Stimulated activated CD8-positive, alpha-beta memory T cell treated with anti-CD3 and anti-CD28 coated beads, Interleukin-4, amount 100 ng/mL, for 1 hour (primary cell): ENCODE measurements at places on chromosomes 11 and 22.
A peak's percentile ranks its signal among the peaks of the same experiment; 100 is the strongest.

DNA sequence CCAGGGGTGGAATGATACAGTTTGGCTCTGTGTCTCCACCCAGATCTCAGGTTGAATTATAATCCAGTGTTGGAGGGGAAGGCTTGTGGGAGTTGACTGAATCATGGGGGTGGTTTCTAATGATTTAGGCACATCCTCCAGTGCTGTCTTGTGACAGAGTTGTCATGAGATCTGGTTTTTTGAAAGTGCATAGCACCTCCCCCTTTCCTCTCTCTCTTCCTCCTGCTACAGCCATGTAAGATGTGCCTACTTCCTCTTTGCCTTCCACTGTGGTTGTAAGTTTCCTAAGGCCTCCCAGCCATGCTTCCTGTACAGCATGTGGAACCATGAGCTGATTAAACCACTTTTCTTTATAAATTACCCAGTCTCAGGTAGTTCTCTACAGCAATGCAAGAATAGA is 45.1 kb downstream of the THAP12 start:
- no peak for DNase-seq

DNA sequence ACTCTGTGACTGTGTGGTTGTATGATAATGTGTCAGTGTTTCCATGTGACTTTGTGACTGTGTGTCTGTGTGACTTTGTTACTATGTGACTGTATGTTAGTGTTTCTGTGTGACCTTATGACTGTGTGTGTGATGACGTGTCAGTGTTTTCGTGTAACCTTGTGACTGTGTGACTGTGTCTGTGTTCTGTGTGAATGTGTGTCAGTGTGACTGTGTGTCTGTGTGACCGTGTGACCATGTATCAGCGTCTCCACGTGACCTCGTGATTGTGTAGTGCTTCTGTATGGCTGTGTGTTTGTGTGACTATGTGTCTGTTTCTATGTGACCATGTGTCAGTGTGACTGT is 9.5 kb upstream of the PKNOX2 start:
- no peak for DNase-seq

GRCh38 chr11:91041626-91042025 is 818.8 kb upstream of the CHORDC1 start:
- no peak for DNase-seq

DNA sequence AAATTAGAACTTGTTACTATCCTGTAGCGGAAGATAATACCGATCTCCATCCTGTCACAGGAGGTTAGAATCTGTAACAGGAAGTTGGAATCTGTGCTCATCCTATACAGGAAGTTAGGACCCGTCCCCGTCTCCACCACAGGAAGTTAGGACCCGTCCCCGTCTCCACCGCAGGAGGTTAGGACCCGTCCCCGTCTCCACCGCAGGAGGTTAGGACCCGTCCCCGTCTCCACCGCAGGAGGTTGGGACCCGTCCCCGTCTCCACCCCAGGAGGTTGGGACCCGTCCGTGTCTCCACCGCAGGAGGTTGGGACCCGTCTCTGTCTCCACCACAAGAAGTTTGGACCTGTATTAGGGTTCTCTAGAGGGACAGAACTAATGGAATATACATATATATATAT is 52.2 kb downstream of the FBLN1 start:
- no peak for DNase-seq

- DNase-seq, result no peak
Measured at GRCh38 chr11:62315431-62315830, 16.6 kb upstream of the SCGB1D4 start.

GRCh38 chr11:121282886-121283502 is 9.6 kb upstream of the SC5D start:
- DNase-seq, result no peak

DNA sequence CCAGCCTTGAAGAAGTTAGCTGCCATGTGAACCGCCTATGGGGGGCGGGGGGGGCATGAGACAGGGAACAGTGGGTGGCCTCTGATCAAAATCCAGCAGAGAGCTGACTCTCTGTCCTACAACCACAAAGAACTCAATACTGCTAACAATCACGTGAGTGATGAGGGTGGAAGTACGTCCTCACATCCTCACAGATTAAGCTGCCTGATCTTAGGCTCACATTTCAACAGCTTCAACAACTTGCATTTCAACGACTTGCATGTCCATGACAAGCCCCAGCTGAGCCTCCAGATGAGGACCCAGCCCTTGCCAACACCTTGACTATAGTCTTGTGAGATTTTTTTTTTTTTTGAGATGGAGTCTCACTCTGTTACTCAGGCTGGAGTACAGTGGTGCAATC is 51.6 kb downstream of the CLMP start:
- DNase-seq, result no peak

DNA sequence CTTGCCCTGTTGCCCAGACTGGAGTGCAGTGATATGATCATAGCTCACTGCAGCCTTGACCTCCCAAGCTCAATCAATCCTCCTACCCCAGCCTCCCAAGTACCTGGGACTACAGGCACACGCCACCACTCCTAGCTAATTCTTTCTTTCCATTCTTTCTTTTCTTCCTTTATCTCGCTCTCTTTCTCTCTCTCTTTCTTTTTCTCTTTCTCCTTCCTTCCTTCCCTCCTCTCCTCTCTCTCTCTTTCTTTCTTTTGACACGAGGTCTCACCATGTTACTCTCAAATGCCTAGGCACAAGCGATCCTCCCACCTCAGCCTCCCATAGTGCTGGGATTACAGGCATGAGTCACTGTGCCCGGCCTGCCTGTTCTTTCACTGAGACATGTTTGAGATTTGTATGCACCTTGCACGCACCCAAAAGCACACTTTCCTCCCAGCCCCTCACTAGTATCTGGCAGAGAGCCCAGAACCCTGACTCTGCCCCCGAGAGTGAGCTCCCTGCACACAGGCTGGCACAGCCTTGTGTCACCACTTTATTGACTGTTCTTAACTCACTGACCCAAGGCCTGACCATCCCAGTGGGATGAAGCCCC is 56.8 kb downstream of the CD6 start:
- DNase-seq, result peak; percentile 46

DNA sequence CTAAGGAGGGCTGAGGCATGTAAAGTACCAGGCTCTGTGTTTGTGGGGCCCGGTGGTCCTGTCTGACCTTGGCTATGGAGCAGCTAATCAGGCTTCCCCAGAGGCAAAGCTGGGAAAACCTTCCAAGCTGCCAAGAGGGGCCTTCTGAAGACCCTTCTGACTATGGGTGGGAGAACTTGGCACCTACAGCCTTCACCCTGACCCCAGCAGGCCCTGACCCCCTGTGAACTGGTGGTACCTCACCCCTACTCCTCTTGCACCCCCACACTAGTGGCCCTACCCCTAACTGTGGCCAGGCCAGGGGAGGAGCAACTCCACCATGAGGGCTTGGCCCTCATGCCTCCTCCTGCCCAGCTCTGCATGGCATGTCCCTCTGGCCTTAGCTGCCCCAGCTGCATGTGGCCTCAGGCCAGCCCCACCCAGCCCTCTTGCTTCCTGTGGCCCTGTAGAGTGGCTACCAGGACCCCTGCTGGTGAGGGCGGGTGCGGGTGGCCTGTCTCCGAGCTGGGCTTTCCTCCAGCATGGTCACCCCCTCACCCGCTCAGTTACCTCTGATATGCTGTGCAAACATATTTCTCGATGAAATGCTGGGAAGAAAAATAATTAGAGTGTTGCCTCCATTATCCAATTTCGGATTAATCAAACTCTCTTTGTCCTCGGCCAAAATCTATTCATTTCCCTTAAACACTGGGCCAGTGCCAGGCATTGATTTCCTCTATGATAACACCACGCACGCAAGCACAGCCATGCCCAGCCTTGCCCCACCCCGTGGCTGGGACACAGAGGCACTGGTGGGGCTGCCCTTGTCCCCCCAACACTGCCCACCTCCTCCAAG is 7.5 kb downstream of the GNAZ start:
- no peak for DNase-seq

DNA sequence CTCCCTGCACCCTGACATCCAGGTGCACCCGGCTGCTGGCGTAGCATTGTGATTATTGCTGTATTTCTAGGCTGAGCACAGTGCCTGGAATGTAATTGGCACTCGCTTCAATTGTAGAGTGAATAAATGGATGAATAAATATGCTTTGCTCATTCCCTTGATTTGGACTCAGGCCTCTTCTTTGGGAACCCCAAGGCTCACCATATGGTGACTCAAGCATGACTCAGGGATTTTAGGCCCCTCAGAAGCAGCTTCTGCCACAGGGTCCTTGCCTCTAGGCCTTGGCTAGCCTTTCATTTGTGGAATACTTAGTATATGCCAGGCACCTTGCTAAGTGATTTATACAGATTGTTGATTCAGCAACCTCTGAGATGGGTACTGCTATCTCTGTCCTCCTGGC is 78.9 kb downstream of the GRIK4 start:
- DNase-seq, result no peak

- no peak for DNase-seq
Measured at GRCh38 chr22:45683680-45684079, 12.0 kb downstream of the ATXN10 start.

DNA sequence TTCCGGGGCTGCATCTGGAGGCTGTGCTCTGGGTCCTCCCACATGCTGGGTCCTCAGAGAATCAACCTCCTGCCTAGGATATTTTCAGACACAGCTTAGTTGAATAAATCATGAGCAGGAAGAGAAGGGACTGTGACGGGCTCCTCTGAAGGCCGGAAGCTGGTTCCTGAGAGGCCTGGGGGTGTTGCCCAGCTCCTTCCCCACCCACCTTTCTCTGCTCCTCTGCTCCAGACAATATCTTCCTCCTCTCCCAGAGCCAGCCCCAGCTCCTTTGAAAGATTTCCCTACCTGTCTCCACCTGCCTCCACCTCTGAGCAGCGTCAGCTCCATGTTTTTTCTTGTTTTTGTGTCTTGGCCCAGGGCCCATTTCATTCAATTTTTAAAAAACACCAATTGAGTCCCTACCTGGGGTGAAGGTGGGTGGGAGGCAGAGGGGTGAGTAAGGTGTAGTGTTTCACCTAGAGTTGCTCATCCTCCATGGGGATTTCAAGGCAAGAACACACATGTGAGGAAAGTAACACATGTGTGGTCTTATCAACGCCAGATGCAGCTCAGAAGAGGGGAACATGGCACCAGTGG is 24.8 kb upstream of the THY1 start:
- DNase-seq, result no peak

GRCh38 chr22:50683994-50684371 is 11.4 kb downstream of the SHANK3 start:
- DNase-seq, result no peak

- no peak for DNase-seq
Measured at GRCh38 chr11:2779499-2779980, 79.7 kb upstream of the KCNQ1OT1 start.

GRCh38 chr11:22430141-22430541 is 92.0 kb downstream of the SLC17A6 start:
- DNase-seq, result no peak

DNA sequence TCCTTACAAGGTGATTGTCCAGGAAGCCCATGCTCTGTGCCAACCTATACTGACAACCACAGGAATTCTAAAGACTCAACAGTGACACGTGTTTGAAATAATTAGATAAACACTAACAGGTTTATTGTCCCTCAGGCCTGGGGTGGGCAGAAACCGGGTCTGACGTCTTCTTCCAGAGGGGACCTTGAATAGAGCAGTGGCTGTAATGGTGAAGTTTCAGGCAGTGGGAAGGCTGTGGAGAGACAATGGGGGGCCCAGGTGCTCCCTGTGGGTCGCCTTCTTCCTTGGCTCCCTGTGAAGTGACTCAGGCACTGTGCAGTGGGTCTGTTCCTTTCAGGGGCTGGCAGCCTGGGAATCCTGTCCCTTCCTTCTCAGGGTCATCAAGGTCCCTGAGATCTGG is 54.6 kb downstream of the OTOG start:
- DNase-seq, result no peak

- DNase-seq, result no peak
Measured at GRCh38 chr11:45725776-45726492, 60.5 kb upstream of the CHST1 start.

DNA sequence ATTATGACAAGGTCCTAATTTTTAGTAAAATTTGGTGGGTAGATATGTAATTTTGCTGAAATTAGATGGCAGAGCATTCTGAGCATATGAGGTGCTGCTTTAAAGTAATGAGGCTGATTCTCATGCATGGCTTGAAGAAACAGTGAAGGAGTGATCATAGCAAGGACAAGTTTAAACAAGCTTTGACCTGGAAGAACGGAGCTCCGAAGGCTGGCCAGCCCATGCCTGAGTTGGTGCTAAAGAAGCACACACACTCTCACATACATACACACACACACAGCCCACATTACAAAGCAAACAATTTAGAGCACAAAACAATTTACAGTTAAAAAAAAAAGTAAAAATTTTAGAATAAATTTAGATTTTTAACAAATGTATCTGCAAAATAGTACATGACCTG is 150.7 kb downstream of the DCDC1 start:
- no peak for DNase-seq

GRCh38 chr11:62195945-62196344 is 5.9 kb downstream of the SCGB1D1 start:
- no peak for DNase-seq

- no peak for DNase-seq
Measured at GRCh38 chr11:121654259-121654842, 201.6 kb upstream of the SORL1-AS1 start.

- no peak for DNase-seq
Measured at GRCh38 chr11:18394928-18395734, 768 bp downstream of the LDHA start.

- no peak for DNase-seq
Measured at GRCh38 chr22:46581538-46582244, 38.5 kb upstream of the GRAMD4 start.

GRCh38 chr11:122816761-122817520 is 21.4 kb upstream of the CRTAM start:
- no peak for DNase-seq

DNA sequence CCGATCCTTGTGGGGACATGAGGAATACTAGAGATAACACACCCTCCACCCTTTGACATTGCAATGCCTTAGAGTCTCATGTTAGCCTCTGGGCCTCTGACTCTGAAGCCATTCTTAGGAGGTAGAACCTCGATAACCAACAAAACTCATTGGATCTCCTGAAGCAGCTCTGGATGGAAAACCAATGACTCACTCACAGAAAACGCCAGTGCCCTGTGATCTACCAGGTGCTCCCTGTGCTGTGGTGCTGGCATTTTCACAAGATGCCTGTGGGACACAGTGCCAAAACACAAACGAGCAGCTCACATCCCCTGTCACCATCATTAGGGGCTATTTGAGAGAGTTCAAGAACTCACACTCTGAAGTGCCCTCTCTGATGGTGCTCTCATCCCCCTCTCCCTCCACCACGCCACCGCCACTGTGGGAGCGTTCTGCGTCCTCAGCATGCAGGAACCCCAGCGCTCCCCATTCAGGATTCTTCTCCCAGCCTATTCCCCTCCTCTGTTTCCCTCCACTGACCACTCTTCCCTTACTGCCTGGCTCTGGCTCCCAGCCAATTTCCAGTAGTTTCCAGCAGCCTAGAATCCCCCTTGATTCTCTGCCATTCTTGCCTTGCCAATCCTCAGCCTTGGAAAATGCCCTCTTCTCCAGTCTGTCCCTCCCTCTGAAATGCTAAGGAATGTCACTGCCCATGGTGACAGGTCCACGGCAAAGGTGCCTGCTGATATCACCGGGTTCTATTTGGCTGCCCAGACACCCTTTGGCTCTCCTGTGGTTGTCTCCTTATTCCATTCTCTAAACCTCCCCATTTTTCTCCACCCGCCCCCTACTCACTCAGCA is 4.7 kb upstream of the POLD4 start:
- DNase-seq, result no peak
